ENCODE measurements at places on chromosomes 11 and 22.

GRCh38 chr22:44107340-44107739, 73.4 kb upstream of the PARVG start:
- DNase-seq: no peak

GRCh38 chr11:68296344-68297051, 15.9 kb upstream of the LRP5 start:
- DNase-seq: no peak

- DNase-seq: no peak
Observed at GRCh38 chr11:126127284-126127845, 64.7 kb upstream of the CDON start.

- DNase-seq: peak; percentile 60
Observed at GRCh38 chr11:63906585-63906984, 10.4 kb downstream of the RCOR2 start.

DNA sequence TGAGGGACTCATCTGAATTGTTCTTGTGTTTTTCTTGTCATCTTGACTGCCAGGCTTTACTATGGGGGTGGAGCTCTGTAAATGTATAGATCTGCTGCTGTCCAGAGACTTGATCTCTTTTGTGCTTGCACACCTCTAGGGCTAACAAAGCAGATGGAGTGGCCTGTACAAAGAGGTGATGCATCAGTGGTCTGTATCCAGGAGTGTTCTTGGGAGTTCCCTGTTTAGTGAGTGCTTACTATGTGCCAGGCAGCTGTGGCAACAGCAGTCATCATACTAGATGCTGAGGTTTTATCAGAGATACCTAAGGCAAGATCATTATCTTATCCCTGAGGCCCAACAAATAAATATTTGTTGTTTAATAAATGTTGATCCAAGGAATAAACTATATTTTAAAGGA, 33.4 kb downstream of the STIM1 start:
- DNase-seq: no peak

GRCh38 chr22:45881524-45881875, 95.5 kb downstream of the WNT7B start:
- DNase-seq: no peak

GRCh38 chr11:62137276-62137861, 13.6 kb downstream of the INCENP start:
- DNase-seq: no peak

DNA sequence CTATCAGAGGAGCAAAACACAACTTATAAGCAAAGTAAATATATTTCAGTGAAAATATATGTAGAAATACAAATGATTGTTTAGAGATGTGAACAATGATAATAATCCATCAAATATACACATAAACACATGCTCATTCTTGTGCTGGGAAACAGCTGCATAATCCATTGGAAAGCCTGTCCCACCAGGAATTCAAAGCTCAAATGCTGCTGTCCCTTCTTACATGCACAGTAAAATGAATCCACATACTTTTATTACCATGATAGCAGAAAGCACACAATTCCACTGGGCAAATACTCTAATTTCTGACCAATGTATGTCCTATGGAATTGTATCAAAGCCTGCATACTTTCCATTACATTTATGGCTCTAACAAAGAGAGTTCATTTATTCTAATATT, 44.5 kb downstream of the SOX6 start:
- DNase-seq: no peak

DNA sequence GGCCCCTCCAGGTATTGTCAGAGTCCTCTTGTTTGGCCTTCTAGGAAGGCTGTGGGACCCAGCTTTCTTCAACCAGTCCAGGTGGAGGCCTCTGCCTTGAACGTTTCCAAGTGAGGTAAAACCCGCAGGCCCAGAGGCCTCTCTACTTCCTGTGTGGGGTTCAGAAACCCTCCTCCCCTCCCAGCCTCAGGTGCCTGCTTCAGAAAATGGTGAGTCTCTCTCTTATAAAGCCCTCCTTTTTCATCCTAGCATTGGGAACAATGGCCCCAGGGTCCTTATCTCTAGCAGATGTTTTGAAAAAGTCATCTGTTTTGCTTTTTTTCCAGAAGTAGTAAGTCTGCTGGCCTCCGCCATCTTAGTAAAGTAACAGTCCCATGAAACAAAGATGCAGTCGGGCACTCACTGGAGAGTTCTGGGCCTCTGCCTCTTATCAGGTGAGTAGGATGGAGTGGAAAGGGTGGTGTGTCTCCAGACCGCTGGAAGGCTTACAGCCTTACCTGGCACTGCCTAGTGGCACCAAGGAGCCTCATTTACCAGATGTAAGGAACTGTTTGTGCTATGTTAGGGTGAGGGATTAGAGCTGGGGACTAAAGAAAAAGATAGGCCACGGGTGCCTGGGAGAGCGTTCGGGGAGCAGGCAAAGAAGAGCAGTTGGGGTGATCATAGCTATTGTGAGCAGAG, at the start of gene CD3E:
Gene CD3E, plus strand, starts transcription at position 163 of the 681 bp plus-strand sequence. Its CDS starts 223 bp downstream, at position 386.
- no peak for DNase-seq

GRCh38 chr22:26617271-26618199, at the start of gene CRYBB1:
TSS of gene CRYBB1 (minus strand) at chr22:26618027. CDS start at chr22:26616319, 1,708 bp downstream.
- peak; percentile 27 for DNase-seq

DNA sequence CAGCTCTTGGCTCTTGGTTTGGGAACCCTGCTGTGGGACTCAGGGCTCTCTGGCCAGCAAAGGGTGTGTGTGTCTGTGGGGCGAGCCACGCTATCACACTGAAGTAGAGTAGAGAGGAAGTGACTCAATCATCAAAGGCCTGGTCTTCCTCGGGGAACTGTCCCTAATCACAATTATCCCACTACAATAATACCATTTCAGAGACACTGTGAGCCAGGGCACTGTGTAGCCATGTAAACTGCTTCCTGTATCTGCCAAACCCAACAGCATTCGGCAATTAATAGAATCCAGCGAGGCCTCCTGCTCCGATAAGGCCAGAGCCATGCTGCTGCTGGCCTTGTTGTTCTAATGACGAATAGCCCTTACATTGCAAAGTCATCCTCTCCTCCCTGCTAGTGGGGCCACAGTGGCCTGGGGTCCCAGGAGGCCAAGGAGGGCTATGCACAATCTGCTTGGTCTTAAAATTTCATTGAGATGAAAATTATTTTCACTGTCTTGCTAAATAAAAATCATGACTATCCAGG, 49.8 kb upstream of the LMO2 start:
- no peak for DNase-seq

DNA sequence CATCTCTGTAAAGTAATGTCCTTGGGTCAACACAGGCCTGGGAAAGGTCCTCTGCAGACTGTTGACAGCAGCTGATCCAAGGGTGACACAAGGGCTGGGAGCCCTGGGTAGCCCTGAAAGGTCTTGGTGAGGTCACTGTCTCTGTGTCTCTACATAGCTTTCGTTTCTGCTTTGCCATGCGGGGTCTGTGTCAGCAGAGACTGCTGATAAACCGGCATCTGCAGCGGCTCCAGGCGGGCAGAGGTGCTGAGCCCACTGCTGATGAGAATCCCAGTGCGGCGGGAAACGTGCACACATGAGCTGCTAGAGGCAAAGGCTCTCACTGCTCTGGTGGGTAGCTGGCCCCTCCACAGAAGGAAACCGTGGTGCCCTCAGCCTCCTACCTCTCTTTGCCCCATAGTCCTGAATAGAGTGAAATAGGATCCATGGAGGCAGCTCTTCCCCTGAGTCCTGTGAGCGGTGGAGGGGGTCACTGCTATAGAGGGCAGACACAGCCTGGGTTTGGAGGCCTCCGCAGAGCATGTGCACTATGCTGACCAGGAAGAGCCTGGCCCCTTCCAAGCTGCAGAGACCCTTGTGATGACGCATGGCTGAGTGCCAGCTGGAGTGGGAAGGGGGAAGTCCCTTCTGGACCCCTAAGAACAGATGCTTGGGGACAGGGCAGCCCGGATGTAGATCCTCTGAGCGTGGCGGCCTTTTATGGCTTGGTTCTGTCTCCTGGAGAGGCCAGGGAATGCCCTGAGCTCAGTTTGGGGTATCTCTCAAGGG, 17.8 kb upstream of the ST3GAL4 start:
- DNase-seq: no peak

All from germinal center (tissue), 1 donor.